Coronary artery (tissue), 2 donors: ENCODE measurements at places on chromosomes 7 and 10.
A peak's percentile ranks its signal among the peaks of the same experiment; 100 is the strongest.

DNA sequence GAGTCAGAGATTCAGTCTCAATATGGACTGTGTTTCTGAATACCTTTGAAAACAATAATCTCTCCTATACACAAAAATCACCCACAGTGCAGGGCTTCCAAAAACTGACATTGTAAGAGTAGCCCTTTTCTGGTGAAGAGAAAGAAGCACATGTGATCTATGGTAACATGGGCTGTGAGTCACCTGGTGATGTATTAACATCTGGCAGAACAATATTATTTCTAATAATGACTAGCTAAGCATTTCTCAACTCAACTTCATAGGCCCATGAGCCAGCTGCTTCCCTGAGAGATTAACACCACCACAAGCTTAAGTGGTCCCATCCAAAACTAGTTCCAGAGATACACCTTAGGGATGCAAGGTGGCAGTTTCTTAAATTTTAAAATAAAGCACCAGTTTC is 331.0 kb upstream of the NRP1 start:
- DNase-seq = no peak

DNA sequence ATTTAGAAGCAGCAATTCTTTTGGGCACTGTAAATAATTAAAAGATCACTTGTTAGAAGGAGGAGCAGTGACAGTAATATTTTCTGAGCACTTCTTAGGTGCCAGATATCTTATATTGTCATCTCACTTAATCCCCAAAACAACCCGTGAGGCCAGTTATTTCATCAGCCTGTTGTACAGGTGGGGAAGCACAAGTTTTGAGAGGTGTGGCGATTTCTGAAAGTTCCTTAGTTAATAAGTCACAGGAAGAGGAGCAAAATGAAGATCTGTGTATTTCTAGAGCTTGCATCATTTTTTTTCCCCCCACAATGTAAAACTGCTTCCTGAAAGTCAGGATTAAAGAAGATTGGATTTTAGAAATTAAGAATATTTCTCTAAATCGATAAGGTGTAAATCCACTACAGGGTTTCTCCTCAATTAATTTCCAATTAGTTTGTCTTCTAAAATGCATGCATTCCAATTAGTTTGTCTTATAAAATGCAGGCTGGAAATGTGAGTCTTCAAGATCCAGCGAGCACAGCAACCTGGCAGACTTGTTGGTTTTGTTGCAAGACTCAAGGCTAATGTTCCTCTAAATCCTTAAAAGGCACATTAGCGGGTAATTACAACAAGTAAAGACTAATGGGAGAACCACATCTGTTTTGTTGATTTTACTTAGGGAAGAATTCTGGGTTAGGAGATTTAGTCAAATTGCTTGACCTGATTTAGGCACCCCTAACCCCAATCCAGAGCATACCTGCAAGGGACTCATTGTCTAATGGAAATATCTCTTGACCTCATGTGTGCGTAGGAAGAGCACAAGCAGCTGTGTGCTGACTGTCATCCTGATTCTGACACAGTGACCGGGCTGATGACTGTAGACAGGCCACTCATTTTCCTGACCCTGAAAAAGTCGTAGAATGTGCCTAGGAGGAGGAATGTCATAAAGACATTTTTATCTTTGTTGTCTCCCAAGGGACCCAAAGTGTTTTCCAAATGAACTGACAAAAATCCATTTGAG is 272.0 kb downstream of the BAMBI start:
- DNase-seq = no peak

DNA sequence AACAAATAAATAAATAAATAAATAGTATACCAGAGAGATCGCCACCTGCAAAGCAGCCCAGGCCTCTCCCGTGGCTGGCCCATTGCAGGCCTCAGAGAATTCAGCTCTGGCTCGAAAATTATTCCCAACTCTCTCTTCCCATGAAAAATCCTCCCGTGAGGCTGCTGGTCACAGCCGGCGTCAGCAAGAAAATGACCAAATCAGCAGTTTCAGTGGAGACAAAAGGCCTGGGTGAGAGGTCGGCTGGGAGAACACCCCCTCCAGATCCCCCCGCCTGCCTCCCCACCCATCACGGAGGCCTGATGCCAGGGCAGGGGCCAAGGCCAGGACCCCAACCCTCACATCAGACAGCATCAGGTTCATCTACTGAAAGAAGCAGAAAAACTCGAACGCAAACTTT is 3.1 kb upstream of the CLIP2 start:
- no peak for DNase-seq

GRCh38 chr7:130351791-130352090 is 7.1 kb downstream of the CPA5 start:
- DNase-seq = no peak

DNA sequence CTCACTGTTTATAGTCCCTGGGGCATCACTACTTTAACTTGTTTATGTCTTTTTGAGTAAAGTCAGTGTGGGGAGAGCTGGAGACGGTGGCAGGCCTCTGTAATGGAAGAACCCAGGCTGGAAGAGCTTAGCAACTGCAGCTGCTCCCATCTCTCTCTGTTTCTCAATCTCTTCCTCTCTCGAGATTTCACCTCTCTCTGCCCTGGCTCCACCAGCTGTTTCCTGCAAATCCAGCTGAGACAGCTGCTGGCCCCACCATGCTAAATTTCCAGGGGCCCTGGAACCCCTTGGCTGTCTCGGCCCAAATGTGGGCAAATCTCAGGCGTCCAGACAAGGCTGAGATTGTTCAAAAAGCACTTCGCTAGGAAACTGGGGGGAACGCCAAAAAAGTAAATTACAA is 25.8 kb upstream of the SLF2 start:
- DNase-seq = peak; percentile 50

GRCh38 chr10:81473755-81474154 is 401.2 kb upstream of the NRG3 start:
- DNase-seq = no peak

DNA sequence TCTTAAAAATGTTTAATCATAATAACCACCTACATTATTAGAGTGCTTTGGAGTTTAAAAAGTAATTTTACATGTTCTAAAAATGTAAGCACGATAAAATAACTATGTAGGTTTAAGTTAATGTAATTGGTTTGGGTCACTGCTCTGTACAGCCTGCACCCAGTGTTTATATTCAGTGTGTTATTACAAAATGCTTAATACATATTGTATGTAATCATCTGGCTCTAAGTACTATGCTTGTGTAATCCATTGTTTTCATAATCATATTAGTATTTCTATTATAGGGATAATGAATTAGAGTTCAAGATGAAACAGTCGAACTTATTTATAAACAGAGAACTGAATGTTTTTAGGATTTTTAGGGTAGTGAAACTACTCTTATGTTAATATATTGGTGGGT is 13.1 kb downstream of the RPA3 start:
- DNase-seq = no peak
